ENCODE measurements at places on chromosomes 11 and 22. TPM values are rescaled to one million over a fixed set of nuclear protein-coding genes. Genes with fewer than 3 reads are reported as not detected.

RCOR2 gene
- total RNA-seq: 0.71 TPM

C11orf42 gene
- total RNA-seq: not detected

PKNOX2 gene
- 2.0 TPM for total RNA-seq

MYO18B gene
- not detected for total RNA-seq

PICK1 gene
- total RNA-seq: 16.3 TPM

OR52R1 gene
- total RNA-seq: not detected

KCNJ1 gene
- not detected for total RNA-seq

LAYN gene
- total RNA-seq: 65.8 TPM

LDHAL6A gene
- not detected for total RNA-seq

ASRGL1 gene
- 5.7 TPM for total RNA-seq

GRK3 gene
- 9.6 TPM for total RNA-seq

RIBC2 gene
- total RNA-seq: not detected

RAG2 gene
- not detected for total RNA-seq

CALCA gene
- total RNA-seq: not detected

TSSK2 gene
- total RNA-seq: not detected

KCNJ11 gene
- total RNA-seq: 0.41 TPM

OR10G6 gene
- not detected for total RNA-seq

SORL1 gene
- total RNA-seq: 17.1 TPM

TEX12 gene
- not detected for total RNA-seq

SLC22A8 gene
- total RNA-seq: not detected

UCP2 gene
- 23.8 TPM for total RNA-seq

TTC36 gene
- 1.1 TPM for total RNA-seq

KRTAP5-8 gene
- total RNA-seq: not detected

ZP1 gene
- total RNA-seq: not detected

TSPAN32 gene
- total RNA-seq: 1.1 TPM
